Thoracic aorta endothelial cell (primary cell): ENCODE measurements at places on chromosomes 5 and 9. TPM values are rescaled to one million over a fixed set of nuclear protein-coding genes. Genes with fewer than 3 reads are reported as not detected.

Gene PCDHA2
- under 0.01 TPM in 1 of 2 replicates, not detected in the other for total RNA-seq

Gene SLC6A3
- total RNA-seq: not detected in 2 replicates

Gene NR2F1-AS1
- 19.1 and 21.5 TPM in 2 replicates for total RNA-seq

Gene DMRT1
- not detected in 2 replicates for total RNA-seq

Gene IQGAP2
- 3.5 and 5.5 TPM in 2 replicates for total RNA-seq

Gene DAPK1
- 63.7 and 109 TPM in 2 replicates for total RNA-seq

Gene GFI1B
- total RNA-seq: not detected in 2 replicates

Gene HRCT1
- total RNA-seq: 2.0 and 2.7 TPM in 2 replicates

Gene ITK
- not detected in 2 replicates for total RNA-seq

Gene TAF11L12
- total RNA-seq: not detected in 2 replicates
